Stimulated activated CD4-positive, alpha-beta T cell treated with anti-CD3 and anti-CD28 coated beads, Interleukin-4, amount 100 ng/mL, for 48 hours (primary cell): ENCODE measurements at places on chromosomes 1 and 21.

DNA sequence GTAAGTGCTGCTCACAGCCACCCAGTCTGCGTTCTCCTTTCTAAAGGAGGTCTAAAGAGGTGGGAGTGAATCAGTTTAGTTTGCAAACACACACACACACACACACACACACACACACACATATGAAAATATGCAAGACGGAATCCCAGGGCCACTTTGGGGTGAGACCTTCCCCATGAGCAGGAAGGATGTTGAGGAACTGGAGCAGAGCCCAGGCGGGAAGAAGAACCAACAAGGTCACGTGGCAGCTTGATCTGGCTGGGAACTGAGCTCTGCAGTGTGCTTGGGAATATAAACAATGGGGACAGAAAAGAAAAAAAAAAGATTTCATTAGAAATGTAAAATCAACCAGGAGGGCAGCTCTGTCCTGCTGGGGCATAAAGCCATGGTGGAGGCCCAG lies 32.6 kb downstream of the OR2G3 start:
- DNase-seq: no peak

GRCh38 chr1:157966031-157966537 lies 27.4 kb upstream of the KIRREL1 start:
- DNase-seq: no peak

- DNase-seq: no peak
These were observed 483.9 kb downstream of the DISC1 start for GRCh38 chr1:232110281-232111090.

- no peak for DNase-seq
These were observed 770 bp downstream of the NTNG1 start for GRCh38 chr1:107141491-107142126.

- no peak for DNase-seq
These were observed 24.9 kb downstream of the MAP3K7CL start for GRCh38 chr21:29155118-29155932.

DNA sequence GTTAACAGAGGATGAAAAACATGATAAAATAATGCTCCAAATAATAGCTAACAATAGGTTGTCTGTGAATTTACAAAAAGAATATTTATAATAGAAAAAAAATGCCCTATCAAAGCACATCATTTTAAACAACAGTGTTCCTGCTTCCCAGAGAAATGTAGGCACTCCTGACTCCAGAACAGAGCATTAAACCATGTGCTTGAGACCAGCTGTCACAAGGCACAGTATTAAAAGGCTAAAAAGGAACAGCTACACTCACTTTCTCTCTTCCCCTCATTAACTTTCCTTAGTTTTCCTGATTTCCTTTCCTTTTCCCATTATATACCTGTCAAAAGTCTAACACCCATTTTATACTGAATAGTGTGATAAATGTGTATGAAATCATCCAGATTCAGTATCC lies 10.9 kb downstream of the VAV3 start:
- no peak for DNase-seq

DNA sequence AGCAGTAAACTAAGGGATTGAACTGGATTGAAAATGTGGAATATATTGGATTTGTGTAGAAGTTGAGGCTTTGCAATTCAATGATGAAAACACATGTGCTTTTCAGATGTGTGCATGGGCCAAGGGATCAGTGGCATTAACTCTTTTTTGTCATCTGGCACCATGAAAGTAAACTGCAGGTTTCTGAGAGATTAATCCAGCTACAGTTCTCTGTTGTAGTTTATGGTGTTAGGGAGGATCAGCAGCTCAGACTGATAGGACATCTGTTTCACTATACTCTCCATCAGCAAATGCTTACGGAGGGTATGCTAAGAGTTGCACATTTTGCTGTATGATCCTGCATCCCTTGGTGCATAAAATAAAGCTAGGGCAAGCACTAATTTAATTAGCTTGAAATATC lies 82.6 kb downstream of the C1orf21 start:
- no peak for DNase-seq

GRCh38 chr1:203142124-203142523 lies 14.6 kb downstream of the ADORA1 start:
- DNase-seq: no peak

GRCh38 chr1:82266351-82266750 lies 465.6 kb downstream of the ADGRL2 start:
- no peak for DNase-seq

- DNase-seq: no peak
These were observed 1164.4 kb upstream of the ADGRL4 start for GRCh38 chr1:80170811-80171485.

GRCh38 chr1:212437179-212437798 lies 4.6 kb downstream of the NENF start:
- no peak for DNase-seq
